SK-N-SH (cell line): ENCODE measurements at places on chromosomes 13 and 19.

DNA sequence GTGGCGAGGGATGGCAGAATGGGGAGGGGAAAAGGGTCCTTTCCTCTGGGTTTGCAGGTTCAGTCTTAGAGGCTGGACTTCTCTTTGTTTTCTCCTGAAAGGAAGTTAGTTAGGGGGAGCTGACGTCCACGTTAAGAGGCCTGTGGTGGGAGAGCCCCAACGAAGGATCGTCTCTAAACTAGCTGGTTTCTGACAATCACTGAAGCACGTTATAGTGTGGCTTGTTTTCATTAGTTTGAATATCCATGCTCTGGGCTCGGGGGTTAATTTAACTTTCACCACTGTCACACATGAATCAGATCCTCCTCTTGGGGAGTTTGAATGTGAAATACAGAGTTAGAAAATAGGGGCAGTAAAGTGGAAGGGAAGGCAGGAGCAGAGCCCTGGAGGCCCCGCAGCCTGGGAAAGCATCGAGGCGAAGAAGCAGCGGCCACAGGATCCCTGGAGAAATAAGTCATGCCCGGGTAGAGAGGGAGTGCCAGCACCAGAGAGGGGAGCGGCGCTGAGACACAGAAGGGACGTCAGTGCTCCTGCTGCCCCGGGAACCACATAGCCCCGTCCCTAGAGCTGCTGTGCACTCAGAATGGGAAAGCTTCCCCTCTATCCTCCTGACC lies 31.1 kb upstream of the AMER2 start:
- DNase-seq, result no peak

GRCh38 chr19:45528744-45529419 lies 21.6 kb downstream of the VASP start:
- DNase-seq, result no peak

- DNase-seq, result no peak
Observed at GRCh38 chr13:79349011-79349410, 57.0 kb downstream of the RBM26 start.

GRCh38 chr13:112766336-112766735 lies 76.5 kb downstream of the ATP11A start:
- no peak for DNase-seq

GRCh38 chr13:86810361-86810760 lies 860.8 kb upstream of the SLITRK5 start:
- no peak for DNase-seq

- DNase-seq, result no peak
Observed at GRCh38 chr13:39283072-39283471, 244.8 kb downstream of the NHLRC3 start.

DNA sequence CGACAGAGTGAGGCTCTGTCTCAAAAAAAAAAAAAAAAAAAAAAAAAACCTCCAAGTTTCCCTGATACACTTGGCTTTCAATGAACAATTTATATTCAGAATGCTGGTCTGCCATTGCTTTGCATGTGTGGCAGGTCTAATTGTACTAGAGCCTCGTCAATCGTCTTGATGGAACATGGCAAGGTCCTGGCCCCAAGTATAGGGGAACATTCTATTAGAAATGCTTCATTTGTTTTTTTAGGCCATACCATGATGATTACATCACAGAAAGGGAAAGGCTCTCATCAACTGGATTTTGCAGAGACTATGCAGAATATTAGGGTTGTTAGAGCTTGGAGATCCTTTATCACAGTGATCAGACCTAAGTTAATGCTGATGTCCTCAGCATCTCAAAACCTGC lies 28.0 kb downstream of the SPRY2 start:
- no peak for DNase-seq

GRCh38 chr19:54724644-54725043 lies 402 bp downstream of the KIR3DL3 start:
- DNase-seq, result no peak

GRCh38 chr13:31320946-31321345 lies 121.2 kb downstream of the B3GLCT start:
- DNase-seq, result no peak

DNA sequence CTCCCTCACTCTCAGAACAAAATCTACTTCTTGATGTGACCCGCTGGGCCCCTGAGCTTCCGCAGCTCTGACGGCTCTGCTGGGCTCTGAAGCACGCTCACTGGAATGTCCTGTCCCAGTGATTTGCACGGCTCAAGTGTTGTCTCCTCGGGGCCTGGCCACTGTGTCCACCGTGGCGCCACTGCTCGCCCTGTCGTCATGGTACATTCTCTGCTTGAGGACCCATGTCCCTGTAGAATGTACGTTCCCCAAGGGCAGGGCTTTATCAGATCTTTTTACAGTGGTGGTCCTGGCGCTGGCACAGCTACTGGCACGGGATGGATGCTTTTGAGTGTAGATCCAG lies 12.1 kb downstream of the KLHL26 start:
- DNase-seq, result no peak

DNA sequence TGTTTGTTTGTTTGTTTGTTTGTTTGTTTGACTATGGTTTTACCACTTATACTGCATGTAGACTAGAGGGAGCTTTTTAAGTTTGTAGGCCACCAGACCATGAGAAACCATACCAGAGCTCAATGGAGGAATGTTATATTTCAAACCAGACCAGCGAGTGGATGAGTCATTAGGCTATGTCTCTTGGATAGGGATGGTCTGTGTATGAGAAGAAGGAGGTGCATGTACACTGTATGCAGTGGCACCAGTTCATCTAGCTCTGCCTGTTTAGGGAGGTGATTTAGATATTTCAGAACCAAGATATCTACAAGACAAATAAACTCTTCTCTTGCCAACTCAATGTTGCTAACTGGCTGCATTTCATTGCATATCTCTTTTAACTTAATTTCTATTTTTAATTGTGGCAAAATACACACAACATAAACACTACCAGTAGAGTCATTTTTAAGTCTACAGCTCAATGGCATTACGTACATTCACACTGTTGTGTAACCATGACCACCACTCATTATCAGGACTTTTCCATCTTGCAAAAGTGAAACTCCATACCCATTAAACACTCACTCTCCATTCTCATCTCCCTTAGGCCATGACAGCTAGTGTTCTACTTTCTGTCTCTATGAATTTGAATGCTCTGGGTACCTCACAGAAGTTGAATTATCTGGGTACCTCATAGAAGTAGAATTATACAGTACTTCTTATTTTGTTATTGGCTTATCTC lies 29.2 kb downstream of the SYDE1 start:
- no peak for DNase-seq

GRCh38 chr19:41233748-41234240 lies 14.8 kb downstream of the AXL start:
- no peak for DNase-seq
